Stimulated activated naive CD8-positive, alpha-beta T cell treated with anti-CD3 and anti-CD28 coated beads, Interleukin-15, Interleukin-2, amounts not matched to agents 100 U/mL and 50 U/mL, for 24 hours (primary cell): ENCODE measurements at places on chromosomes 12 and 14.

DNA sequence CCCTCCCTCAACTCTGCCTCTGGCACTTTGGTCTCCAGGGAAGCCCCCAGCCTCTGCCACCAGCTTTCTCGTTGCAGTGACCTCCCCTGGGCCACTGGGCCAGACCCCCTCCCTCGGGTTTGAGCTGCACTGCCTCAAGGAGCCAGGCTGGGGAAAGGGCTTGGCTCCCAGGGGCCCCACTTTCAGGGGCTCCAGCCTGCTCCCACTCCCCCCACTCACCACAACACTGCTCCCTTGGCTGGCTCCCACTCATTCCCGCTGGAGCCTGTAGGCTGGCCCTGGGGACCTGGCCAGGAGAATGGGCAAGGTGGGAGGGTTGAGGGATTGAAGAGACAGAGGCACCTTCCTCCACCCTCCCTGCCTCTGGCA lies 19.3 kb upstream of the KIF26A start:
- DNase-seq = peak; percentile 1

- no peak for DNase-seq
Measured at GRCh38 chr12:92124689-92125029, 21.0 kb downstream of the BTG1 start.

GRCh38 chr14:93047661-93048060 lies 68.1 kb downstream of the ITPK1 start:
- no peak for DNase-seq

GRCh38 chr12:43336962-43337555 lies 214.9 kb downstream of the ADAMTS20 start:
- DNase-seq = no peak
